ENCODE measurements at places on chromosomes 13 and 19.
A peak's percentile ranks its signal among the peaks of the same experiment; 100 is the strongest.

- DNase-seq = peak; percentile 1
These were observed 478.4 kb downstream of the TSHZ3 start for GRCh38 chr19:30870876-30871275.

- DNase-seq = no peak
These were observed 173.8 kb upstream of the RNF113B start for GRCh38 chr13:98350746-98351330.

- peak; percentile 57 for DNase-seq
These were observed 87.0 kb upstream of the HTR2A start for GRCh38 chr13:46983881-46984280.

DNA sequence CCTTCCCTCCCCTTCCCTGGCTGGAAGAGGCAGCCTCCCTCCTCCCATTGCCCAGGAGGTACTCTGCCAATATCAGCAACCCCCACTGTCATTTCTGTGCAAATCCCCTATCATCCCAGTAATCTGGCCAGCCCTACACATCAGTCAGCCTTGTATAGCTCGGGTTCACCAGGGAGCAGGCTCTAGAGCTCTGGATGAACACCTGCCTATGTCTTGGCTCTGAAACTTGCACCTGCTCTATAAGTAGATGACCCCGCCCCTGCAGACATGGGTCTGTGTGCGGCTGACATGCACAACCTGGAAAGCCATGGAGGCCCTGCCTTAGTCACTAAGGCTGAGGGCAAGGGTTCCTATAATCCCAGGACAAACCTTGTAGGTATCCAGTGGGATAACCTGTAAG is 1042.9 kb downstream of the UQCRFS1 start:
- no peak for DNase-seq

DNA sequence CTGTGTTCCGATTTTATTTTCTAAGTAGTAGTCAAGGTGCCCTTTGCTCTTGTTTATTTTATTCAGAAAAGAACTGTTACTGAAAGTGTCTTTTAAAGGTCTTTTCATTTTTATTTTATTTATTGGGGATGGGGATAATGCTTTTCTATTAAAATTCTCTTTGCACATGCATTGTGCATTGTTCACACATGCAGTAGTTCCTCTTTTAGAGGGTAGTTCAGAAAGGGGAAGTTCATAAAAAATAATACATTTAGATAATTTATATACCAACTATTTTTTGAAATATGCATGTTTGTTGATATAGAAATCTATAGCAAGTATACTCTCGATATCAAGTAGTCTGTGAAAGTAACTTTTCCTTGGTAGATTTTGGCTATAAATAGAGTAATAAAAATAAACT is 3.5 kb downstream of the GPC5 start:
- DNase-seq = no peak

- DNase-seq = peak; percentile 18
These were observed 50.6 kb upstream of the UQCRFS1 start for GRCh38 chr19:29263305-29264135.

GRCh38 chr13:109684824-109685202 is 101.6 kb downstream of the IRS2 start:
- DNase-seq = peak; percentile 18

GRCh38 chr19:3440082-3440481 is 40.2 kb downstream of the SMIM24 start:
- no peak for DNase-seq

GRCh38 chr19:2221250-2221831 is 14.8 kb downstream of the PLEKHJ1 start:
- DNase-seq = no peak

DNA sequence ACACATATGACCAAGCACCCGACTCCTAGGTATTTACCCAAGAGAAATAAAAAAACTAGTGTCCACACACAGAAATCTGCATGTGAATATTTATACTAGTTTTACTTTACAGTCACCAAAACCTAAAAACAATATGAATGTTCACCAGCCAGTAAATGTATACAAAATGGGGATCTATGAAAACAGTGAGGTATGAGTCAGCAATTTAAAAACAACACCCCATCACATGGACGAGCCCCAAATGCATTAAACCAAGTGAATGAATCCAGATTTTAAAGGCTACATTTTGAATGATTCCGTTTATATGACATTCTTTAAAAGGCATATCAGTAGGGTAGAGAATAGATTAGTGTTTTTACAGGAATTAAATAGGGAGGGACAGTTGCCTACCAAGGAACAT is 22.1 kb downstream of the SIGLEC7 start:
- no peak for DNase-seq

- peak; percentile 55 for DNase-seq
These were observed 22.2 kb downstream of the SIGLEC5 start for GRCh38 chr19:51607920-51608562.

- peak; percentile 65 for DNase-seq
These were observed 40.8 kb downstream of the GGACT start for GRCh38 chr13:100547791-100548201.

DNA sequence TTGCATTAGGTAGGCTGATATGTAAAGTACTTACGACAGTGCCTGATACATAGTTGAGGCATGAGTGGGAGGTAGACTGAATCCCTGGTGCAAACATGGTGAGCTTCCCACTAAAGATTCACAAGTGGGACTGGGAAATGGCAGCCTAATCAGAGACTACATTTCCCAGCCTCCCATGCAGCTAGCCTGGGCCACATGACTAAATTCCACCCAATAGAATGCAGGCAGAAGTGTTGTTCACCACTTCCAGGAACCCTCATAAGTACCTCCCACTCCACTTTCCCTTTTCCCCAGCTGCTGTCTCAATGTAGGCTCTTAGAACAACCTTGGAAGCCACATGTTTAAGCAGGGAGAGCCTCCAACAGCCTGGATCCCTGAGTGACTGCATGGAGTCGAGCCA is 104.9 kb downstream of the CACNA1A start:
- DNase-seq = peak; percentile 73

DNA sequence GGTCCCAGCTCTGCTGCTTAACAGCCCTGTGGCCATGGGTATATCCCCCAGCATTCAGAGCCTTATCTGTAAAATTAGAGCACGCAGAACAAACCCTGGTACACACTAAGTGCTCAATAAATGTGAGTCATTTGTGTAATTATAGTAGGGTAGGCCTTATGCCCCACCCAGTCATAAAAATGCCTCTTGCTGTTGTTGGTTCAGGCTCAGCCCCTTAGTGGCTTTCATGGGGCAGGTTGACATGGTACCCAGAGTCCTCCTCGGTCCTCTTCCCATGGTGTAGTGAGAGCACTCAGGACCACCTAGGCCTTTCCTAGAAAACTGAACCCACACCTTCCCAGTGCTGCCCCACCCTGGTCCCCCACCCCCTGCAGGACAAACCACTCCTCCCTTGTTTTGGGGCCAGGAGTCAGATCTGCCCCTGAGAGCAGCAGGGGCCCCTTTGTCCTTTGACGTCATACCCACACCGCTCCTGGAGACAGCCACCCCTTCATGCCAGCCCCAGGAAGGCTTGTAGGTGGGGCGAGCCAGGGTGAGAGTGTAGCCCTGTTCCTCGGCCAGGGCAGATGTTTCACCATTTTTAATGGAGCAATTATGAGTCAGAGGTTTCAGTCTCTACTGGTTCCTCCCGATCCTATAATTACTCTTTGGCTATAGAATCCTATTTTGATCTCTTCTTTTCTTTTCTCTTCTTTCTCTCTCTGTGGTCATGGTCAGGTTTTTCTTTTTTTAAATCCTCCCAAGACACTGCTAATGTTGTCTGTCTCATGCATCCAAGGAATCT is 36.8 kb downstream of the ACTN4 start:
- DNase-seq = peak; percentile 98

DNA sequence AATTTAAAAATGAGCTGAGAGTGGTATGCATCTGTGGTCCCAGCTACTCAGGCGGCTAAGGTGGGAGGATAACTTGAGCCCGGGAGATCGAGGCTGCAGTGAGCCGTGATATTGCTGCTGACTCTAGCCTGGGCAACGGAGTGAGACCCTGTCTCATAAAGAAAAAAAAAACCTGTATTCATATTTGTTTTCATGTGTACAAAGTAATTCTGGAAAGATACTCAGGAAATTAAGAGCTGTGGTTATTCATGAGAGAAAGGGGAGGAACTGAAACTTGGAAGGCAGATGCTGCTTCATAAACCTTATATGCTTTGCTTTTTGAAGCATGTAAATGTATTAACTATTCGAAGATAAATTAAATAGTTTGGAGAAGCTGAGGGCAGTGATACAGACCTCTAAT is 8.8 kb upstream of the RLN3 start:
- no peak for DNase-seq

GRCh38 chr19:35760711-35761349 is 2.9 kb downstream of the PROSER3 start:
- DNase-seq = peak; percentile 79

DNA sequence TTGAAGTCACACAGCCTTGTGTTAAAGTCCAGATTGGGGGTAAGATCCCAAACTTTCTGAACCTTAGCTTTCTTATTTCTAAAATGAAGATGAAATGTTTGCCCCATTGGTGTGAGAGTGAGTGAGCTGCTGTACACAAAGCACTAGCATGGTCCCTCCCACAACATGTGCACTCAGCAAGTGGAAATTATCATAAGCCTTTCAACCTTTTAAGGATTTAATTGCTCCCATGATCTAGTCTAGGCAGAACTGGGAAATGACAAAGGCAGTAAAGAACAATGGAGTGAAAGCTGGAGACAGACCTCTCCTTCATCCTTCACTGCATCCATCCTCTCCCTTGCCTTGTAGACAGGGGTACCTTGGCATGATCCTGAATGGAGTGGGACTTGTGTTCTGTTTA is 76.0 kb upstream of the GPR12 start:
- no peak for DNase-seq

DNA sequence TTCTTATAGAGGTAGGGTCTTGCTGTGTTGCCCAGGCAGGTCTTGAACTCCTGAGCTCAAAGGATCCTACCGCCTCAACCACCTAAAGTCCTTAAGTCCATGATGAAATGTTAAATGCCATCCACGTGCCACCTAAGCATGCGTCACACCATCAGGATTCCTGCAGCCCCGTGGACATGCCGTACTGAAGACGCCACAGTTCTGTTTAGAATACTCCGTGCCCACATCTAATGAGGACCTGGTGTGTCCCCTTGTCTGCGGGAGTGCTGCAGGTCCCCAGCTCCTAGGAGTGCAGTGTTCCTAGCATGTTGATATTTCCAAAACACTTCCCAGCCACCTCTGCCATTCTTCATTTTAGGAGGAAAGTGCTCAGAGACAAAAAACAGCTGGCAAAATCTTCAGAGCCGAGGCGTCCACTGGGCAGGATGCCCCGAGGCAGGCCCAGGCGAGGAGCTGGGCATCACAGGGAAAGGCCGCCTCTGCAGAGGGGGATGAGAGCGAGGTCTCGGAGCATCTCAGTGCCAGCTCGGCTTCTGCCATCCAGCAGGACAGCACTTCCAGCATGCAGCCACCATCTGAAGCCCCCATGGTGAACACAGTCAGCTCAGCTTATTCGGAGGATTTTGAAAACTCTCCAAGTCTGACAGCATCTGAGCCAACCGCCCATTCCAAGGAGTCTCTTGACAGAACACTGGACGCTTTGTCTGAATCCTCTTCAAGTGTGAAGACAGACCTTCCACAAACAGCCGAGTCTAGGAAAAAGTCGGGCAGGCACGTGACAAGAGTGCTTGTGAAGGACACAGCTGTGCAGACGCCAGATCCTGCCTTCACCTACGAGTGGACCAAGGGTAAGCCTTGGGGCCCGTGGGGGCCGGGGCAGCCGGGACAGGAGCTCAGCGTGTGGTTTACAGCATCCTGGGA is 13.2 kb downstream of the C19orf44 start:
- DNase-seq = no peak

DNA sequence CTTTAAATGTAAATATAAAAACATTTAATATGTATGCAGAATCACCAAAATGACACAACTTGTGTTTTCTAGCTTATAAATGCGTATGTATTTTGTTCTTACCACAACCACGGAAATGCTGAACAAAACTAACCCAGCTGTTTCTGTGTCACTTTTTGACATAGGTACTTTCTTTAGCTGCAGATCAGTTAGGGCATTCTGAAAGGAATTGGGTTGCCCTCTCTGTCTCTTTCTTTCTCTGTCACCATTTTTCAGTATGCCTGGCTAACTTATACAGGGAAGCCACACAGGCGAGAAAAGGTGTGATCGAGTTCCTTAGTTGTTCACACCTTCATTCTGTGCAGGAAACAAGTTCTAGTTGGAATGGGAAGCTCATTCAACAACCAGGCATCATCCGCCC is 72.6 kb upstream of the ARGLU1 start:
- no peak for DNase-seq

GRCh38 chr13:113638806-113639205 is 19.2 kb downstream of the ATP4B start:
- DNase-seq = no peak

GRCh38 chr13:50580684-50581305 is 262.7 kb downstream of the DLEU7 start:
- DNase-seq = peak; percentile 68

DNA sequence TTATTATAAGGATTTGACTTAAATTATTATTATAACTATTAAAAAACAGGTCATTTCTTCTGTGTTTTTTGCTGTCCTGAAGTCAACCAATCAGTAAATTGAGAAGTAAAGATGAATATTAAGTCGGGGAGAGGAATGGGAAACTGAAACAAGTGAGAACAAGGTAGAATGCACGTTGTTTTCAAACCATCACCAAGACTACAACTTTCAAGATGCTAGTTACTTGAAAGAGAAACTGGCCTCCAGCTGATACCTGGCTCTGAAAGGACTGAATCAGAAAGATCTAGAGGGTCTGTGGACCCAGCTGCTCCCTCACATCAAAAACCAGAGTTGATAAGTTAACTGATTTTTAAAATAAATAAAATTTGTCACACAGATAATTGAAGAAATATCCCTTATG is 1301.5 kb upstream of the ATXN8OS start:
- DNase-seq = no peak

DNA sequence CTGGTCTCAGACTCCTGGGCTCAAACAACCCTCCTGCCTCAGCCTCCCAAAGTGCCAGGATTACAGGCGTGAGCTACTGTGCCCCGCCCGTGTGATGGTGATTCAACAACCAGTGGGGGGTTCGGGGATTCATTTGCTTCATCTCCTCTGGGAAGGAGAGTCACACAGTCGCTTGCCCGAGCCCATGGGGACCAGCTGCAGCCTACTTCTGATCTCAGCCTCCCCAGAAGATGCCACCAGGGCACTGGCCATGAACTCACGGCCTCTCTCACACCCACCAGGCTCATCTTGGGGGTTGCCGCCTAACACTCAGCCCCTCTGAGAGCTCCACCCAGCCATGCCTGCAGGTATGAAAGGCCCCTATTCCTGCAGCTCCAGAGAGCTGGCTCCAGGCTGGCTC is 6.8 kb downstream of the TOMM40 start:
- DNase-seq = no peak

- DNase-seq = peak; percentile 14
These were observed 86.1 kb downstream of the DHRS12 start for GRCh38 chr13:51717786-51718398.

- no peak for DNase-seq
These were observed 104.9 kb downstream of the MZT1 start for GRCh38 chr13:72622546-72622945.

- DNase-seq = no peak
These were observed 1.3 kb downstream of the MED4 start for GRCh38 chr13:48093588-48093987.

DNA sequence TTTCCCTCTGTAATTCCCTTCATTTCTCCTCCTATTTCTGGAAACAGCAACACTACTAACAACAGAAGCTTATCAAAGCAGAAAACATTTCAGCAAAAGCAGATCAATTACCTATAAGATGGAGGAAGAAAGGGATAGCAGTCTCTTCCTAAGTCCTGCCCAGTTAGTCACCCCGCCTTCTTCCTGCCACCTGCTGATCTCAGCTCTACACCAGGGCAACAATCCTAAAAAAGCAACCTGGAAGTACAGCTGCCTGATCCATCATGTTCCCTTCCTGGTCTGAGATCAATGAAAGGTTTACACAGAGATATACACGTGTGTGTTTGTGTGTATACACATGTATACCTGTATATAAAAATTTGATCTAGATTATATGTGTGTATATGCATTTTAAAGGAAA is 59.4 kb downstream of the TSC22D1 start:
- DNase-seq = no peak

Measured in M059J (cell line).